CD4-positive, alpha-beta T cell treated with Interleukin-15 for 4 hours (primary cell): ENCODE measurements at places on chromosomes 1 and 21.
A peak's percentile ranks its signal among the peaks of the same experiment; 100 is the strongest.

GRCh38 chr1:17375651-17376050, 3.7 kb downstream of the PADI6 start:
- no peak for DNase-seq

DNA sequence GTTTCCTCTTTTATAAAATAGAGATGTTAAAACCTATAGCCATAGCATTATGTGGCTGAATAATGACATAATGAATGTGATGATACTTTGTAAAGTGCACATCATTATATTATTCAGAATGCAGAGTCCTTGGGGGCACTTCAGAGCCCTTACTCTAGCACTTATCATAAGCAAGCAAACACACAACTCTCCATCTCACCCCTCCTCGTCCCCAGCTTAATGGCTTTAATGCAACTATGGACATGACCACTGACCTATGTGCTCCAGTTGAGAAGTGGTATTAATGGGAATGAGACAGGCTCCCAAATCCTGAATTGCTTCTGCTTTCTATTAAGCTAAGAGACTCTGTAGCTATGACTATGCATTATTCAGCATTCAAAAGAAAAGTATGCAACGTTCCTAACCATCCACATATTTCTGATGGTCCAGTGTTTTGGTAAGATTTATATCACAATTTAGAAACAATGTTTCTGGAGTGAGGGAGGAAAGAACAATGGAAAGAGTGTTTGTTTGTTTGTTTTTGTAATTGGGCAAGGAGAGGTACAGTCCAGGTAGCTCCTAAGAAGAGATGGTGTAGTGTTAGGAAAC, 194.0 kb upstream of the PLXNA2 start:
- DNase-seq = no peak

DNA sequence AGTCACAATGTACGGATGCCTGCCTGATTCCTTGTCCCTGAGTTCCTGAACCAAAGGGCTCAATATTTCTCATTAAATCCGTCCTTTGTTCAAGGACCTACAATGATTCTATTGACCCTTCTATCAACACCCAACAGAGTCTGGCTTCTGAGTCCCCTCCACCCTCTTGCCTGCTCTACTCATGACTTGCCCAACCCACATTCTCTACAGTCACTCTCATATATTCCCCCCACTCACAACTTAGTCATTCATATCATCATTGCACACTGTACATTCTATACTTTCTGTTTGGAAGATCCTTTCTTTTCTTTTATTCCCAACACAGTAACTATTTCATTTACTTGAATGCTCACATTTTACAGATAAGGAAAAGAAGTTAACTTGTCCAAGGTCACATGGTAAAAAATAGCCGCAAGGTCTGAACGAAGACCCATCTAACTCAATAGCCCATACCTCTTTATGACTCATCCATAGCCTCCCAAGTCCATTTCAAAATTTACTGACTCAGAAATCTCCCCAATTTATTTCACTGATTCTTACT, 3.6 kb downstream of the OTUD7B start:
- no peak for DNase-seq

DNA sequence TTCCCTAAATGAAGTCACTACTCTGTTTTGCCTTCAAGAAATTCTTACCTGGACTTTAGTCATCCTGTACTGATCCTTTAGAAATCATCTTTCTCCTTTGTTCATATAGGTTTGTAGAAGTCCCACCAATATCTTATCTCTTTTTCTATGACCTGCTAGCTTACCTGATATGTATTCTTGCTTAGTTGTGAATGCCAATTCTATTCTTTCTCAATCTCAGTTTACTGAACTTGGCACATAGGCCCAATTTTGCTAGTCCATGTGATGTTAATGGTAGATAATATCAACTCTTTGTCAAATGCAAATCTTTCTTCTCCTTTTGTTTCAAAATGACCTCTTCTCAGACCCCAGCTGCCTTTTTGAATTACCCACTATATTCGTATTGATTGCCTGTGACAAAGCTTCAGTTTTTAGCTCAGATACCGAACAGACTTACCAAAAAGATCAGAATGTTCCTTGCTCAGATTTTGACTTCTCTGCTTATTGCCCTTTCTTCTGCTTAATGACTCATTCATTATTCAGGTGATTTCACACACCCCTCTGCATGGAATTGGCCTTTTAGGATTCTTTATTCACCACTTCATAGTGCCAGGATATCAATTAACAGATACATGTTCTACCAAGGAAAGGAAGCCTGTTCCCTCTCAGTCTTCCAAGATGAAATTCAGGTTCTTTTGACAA, 20.6 kb downstream of the IPO9 start:
- no peak for DNase-seq

DNA sequence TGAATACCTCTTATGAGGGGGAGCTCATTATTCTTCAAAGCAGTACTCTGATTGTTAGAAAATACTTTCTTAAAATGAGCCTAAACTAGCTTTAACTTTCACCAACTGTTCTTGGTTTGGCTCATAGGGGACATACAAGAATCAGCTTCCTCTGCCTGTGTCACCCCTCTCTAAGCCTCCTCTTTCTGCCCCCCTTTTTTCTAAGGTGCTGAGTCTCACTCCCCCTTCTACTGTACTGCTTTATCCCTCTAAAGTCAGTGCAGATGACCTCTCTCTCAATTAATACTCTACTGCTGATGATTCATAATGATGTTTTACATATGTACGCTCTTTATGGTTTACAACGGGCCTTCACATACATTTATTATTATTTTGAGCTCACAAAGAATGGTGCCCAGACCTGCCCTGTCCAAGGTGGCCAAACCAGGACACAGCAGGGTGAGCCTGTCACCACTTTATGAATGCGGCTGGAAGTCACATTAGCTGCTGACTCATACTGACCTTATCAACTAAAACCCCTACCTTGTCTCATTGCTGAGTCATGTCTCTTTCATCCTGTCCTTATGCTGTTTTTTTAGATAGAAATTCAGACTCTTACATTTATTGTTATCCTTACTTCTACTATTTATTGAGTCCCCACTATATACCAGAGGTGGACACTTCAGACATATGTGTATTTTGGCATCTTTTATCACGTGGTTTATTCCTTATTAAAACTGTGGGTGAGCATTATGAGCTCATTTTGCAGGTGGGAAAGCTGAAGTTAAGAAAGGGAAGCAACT, 126.9 kb downstream of the RNF220 start:
- DNase-seq = no peak

- DNase-seq = no peak
These were observed 19.7 kb upstream of the MX1 start for GRCh38 chr21:41406340-41406739.

GRCh38 chr1:33762962-33763361, 100.9 kb upstream of the HMGB4 start:
- DNase-seq = no peak

GRCh38 chr1:9985001-9985400, 12.0 kb upstream of the RBP7 start:
- no peak for DNase-seq

GRCh38 chr1:206080026-206080820, 27.2 kb downstream of the RHEX start:
- DNase-seq = no peak

DNA sequence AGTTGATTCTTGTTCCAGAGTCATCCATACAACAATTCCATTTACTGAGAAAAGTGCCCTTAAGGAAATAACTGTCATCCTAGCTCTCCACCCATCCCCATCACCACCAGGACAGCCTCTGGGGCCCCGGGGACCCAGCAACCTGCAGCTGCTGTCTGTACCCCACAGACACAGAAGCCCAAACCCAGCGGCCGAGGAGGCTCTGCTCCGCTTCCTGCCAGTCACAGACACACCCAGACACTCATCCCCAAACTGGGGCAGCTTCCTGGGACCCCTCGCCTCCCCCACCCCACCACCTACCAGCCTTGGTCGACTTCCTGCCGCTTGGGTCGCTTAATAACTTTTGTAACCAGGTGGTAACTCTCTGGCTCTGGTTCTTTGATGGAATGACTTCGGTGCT, 121.6 kb upstream of the SLC25A33 start:
- peak; percentile 24 for DNase-seq

DNA sequence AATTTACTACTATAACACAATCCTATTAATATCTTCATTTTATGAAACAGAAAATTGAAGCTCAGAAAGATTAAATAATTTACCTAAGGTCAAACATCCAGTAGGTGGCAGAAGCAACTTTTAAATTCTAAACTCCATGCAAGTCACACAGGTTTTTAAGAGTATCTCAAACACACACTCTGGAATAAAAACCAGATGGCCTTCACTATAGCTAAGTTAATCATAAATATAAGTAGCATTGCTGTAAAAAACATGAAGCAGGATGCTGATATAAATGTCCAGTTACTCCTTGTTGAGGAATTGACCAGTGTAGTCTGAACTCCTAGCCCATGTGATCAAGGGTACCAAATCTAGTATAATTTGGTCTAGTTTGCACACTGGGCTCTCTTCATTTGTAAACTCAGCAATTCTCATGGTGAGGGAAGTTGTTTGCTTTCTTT, 9.4 kb upstream of the FMO3 start:
- no peak for DNase-seq
